ENCODE measurements at places on chromosomes 2 and 18. TPM values are rescaled to one million over a fixed set of nuclear protein-coding genes. Genes with fewer than 3 reads are reported as not detected.

Gene MSH2
- 40.6 TPM for total RNA-seq

Gene HRH4
- 0.30 TPM for total RNA-seq

Gene KANSL1L
- 49.1 TPM for total RNA-seq

Gene REG3A
- total RNA-seq = not detected

Gene MDH1B
- total RNA-seq = 0.99 TPM

Gene ACAA2
- total RNA-seq = 57.2 TPM

Gene MARCHF4
- not detected for total RNA-seq

Gene RASGRP3
- total RNA-seq = 22.2 TPM

Gene ZBTB14
- 9.4 TPM for total RNA-seq

Gene GPR75
- 2.3 TPM for total RNA-seq

Gene GPR35
- total RNA-seq = 0.99 TPM

Gene HOXD1
- total RNA-seq = 0.30 TPM

Gene TMEM247
- total RNA-seq = not detected

Gene VWA3B
- total RNA-seq = not detected

Gene FEV
- not detected for total RNA-seq

Gene PTPRN
- total RNA-seq = not detected

Gene L3MBTL4
- total RNA-seq = 17.5 TPM

Gene WNT10A
- total RNA-seq = 5.7 TPM

Gene GALNT14
- total RNA-seq = 2.0 TPM

Gene NMUR1
- 0.69 TPM for total RNA-seq

Gene SNORC
- 0.30 TPM for total RNA-seq

Gene ZSWIM2
- total RNA-seq = not detected

Gene AQP12B
- not detected for total RNA-seq

Gene DUSP2
- 59.4 TPM for total RNA-seq

Data from skin of body (tissue), 3 donors.